ENCODE measurements at places on chromosomes 7 and 10. TPM values are rescaled to one million over a fixed set of nuclear protein-coding genes. Genes with fewer than 3 reads are reported as not detected.
A peak's percentile ranks its signal among the peaks of the same experiment; 100 is the strongest.

Gene CCL26
- total RNA-seq, result not detected

Gene VWDE
- 3.2 TPM for total RNA-seq

Gene COL28A1
- total RNA-seq, result not detected

Gene GPR141
- total RNA-seq, result not detected

Gene GPR85
- not detected for total RNA-seq

Gene C7orf33
- not detected for total RNA-seq

Gene CLDN12
- 2.6 TPM for total RNA-seq

Gene JAKMIP3
- total RNA-seq, result 0.08 TPM

Gene PUS7
- total RNA-seq, result 12.9 TPM

Gene SORCS3
- not detected for total RNA-seq

Gene BEND7
- not detected for total RNA-seq

- H3K36me3 ChIP-seq, result peaks cover 53% of the 10 kb centered on the region
- H3K27ac ChIP-seq, result no peak overlapping the region
- H3K27me3 ChIP-seq, result no peaks in the 10 kb centered on the region
- peaks cover 34% of the 10 kb centered on the region for H3K4me1 ChIP-seq
- H3K4me3 ChIP-seq, result no peak overlapping the region
Observed at GRCh38 chr7:26182706-26183105, 17.8 kb downstream of the HNRNPA2B1 start.

DNA sequence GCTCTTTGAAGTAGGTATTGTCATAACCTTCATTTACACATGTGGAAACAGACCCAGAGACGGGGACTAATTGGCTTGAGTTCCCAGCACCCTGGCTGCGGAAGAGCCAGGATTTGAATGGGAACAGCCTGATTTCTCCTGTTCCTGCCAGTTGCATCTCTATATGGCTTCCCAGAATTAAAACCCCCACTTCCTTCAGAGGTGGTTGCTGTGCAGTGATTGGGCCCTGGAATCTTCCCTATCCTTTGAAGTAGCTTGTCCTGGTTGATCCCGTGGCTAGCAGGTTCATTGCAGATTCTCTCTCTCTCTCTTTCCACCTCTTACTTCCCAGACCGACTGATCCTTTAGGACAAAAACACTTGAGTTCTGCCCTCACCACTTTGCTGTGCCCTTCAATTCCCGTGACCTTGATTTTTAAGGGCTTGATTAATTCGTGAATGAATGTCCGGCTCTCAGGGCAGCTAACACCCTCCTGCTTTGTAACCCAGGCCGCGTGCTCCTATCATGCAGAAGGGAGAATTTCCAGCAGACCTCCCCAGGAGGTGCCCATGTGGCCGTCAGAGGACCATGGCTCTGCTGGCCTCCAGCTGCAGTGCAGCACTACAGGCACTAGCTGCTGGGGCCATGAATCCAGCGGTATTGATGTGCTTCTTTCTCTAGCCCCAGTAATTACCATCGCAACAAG, 120.6 kb upstream of the AGK start:
- H3K27ac ChIP-seq, result no peak overlapping the region
- H3K27me3 ChIP-seq, result peaks cover 23% of the 10 kb centered on the region
- no peak for DNase-seq
- H3K4me1 ChIP-seq, result no peaks in the 10 kb centered on the region
- H3K4me3 ChIP-seq, result no peak overlapping the region

- H3K4me1 ChIP-seq, result no peaks in the 10 kb centered on the region
- H3K4me3 ChIP-seq, result no peak overlapping the region
- DNase-seq, result no peak
Observed at GRCh38 chr7:68862736-68863135, 735.5 kb upstream of the AUTS2 start.

DNA sequence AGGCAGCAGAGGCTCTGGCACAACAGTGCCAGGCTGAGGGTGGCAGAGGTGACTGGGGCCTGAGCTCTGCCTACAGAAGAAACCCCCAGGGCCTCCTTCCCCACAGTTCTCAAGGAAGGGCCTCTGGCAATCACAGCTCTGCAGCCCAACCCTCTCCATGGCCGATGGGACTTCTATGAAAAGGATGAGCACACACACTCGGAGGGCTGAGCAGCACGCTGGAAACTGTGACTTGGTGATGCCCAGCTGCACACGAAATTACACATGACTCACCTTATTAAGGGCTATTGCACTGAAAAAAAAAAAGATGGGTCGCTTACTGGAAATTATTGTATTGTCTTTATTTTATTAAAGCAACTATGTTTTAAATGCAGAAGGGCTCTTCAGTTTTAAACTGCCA, 42.9 kb upstream of the LRRC18 start:
- H3K36me3 ChIP-seq, result no peaks in the 10 kb centered on the region
- H3K4me3 ChIP-seq, result no peak overlapping the region
- no peak for DNase-seq
- H3K27me3 ChIP-seq, result no peaks in the 10 kb centered on the region
- no peaks in the 10 kb centered on the region for H3K4me1 ChIP-seq

DNA sequence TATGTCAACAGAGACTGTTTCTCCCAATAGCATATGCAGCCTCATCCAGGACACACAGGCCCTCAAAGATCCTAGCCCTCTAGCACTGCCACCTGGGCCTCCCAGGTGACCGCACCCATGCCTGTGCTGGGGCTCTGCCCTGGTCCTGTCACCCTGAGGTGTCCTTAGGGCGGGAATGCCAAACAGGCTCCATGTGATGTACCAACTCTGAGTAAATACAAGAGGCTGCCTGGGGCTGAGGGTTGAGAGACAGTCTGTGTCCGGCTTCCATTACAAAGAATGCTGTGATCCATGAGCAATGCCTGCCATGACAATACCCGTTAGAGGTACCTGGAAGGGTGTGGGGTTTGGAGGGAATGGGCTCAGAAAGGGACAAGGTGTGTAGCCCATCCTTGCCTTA, 83.0 kb upstream of the KAT6B start:
- no peak for DNase-seq
- no peak overlapping the region for H3K27ac ChIP-seq
- H3K4me3 ChIP-seq, result no peak overlapping the region
- peaks cover 24% of the 10 kb centered on the region for H3K4me1 ChIP-seq
- no peaks in the 10 kb centered on the region for H3K36me3 ChIP-seq

DNA sequence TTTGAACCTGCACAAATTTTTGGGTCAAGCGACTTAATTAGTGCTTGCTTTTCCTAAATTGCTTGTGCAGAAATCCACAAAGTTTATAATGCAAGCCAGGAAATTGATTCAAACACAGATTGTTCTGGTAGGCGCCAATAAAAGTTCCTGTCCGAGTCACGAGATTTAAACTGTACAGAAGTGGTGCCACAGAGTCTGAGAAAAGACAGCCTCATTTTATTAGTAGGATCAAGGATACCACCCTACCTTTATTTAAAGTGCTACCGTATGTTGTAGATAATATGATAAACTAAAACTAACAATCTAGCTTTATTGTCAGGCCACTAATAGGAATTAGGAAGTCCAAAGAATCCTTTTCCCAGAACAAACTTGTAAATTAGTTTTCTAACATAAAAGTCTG, 696.7 kb downstream of the TNS3 start:
- DNase-seq, result no peak
- H3K27me3 ChIP-seq, result no peaks in the 10 kb centered on the region
- no peak overlapping the region for H3K27ac ChIP-seq

DNA sequence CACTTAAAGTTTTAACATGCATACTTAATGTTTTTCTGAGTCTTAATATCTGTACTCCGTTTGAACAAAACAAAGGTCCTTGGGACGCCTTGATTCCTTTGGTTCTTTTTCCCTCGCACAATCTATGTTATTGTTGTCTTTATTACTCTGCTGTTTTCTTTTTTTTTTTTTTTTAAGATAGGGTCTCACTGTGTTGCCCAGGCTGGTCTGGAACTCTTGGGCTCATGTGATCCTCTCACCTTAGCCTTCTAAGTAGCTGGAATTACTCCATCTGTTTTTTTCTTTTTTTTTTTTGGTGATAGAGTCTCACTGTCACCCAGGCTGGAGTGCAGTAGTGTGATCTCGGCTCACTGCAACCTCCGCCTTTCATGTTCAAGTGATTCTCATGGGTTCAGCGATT, 13.2 kb downstream of the MLLT10 start:
- no peaks in the 10 kb centered on the region for H3K27me3 ChIP-seq
- no peak overlapping the region for H3K27ac ChIP-seq
- no peak for DNase-seq
- no peaks in the 10 kb centered on the region for H3K4me1 ChIP-seq

GRCh38 chr10:106474876-106475275, 689.6 kb downstream of the SORCS1 start:
- no peak overlapping the region for H3K27ac ChIP-seq
- H3K4me3 ChIP-seq, result no peak overlapping the region
- no peaks in the 10 kb centered on the region for H3K4me1 ChIP-seq

- no peak overlapping the region for H3K4me3 ChIP-seq
- no peak overlapping the region for H3K27ac ChIP-seq
- DNase-seq, result peak; percentile 1
- H3K27me3 ChIP-seq, result no peaks in the 10 kb centered on the region
- H3K4me1 ChIP-seq, result no peaks in the 10 kb centered on the region
Observed at GRCh38 chr10:131577178-131577555, 265.6 kb upstream of the TCERG1L start.

DNA sequence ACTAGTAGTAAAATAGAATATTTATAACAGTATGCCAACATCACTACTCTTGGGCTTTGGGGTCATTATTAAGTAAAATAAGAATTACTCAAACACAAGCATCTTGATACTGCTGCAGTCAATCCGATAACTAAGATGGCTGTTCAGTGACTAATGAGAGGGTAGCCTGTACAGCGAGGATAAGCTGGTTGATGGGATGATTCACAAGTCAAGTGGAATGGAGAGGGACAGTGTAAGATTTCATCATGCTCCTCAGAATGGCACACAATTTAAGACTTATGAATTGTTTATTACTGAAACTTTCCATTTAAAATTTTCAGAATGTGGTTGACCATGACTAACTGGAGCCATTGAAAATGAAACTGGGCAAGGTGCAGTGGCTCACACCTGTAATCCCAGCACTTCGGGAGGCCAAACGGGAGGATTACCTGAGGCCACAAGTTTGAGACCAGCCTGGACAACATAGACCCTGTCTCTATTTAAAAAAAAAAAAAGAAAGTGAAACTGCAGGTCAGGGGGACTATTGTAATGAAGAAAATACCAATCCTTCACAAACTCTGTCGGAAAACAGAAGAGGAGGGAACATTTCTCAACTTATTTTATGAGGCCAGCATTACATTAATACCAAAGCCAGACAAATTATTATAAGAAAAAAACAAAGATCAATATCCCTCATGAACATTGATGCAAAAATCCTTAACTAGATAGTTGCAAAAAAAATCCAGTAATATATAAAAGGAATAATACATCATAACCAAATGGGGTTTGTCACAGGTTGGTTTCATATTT, 11.2 kb downstream of the AVL9 start:
- DNase-seq, result peak; percentile 24
- H3K36me3 ChIP-seq, result peaks cover 31% of the 10 kb centered on the region
- peaks cover 25% of the 10 kb centered on the region for H3K4me1 ChIP-seq
- peak overlapping the region; percentile 40 for H3K27ac ChIP-seq

- no peaks in the 10 kb centered on the region for H3K36me3 ChIP-seq
- peak overlapping the region; percentile 88 for H3K4me3 ChIP-seq
- DNase-seq, result peak; percentile 59
- peaks cover under 1% of the 10 kb centered on the region for H3K27me3 ChIP-seq
- peaks cover 25% of the 10 kb centered on the region for H3K4me1 ChIP-seq
Observed at GRCh38 chr10:124917428-124918190, 24.3 kb upstream of the ZRANB1 start.

DNA sequence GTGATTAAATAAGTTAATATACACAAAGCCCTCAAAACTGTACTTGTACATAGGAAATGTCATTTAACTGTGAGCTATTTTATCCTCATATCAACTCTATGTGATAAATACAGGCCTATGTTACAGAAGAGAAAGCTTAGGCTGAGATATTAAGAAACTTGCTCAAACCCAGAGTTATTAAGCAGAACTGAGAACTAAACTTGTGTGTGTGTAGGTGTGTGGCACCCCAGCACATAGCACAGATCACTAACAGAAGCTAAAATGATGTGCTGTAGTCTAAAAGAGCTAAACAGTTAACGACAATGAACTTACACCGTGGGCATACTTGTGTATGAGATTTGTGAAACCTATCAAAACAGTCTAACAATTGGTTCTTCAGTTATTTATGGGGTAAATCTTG, 34.5 kb downstream of the MTPN start:
- H3K36me3 ChIP-seq, result peaks cover 24% of the 10 kb centered on the region
- no peak overlapping the region for H3K27ac ChIP-seq
- H3K4me3 ChIP-seq, result no peak overlapping the region
- DNase-seq, result no peak

- H3K27ac ChIP-seq, result peak overlapping the region; percentile 84
- peak overlapping the region; percentile 15 for H3K4me3 ChIP-seq
- DNase-seq, result peak; percentile 38
- peaks cover 8% of the 10 kb centered on the region for H3K27me3 ChIP-seq
Observed at GRCh38 chr10:44913350-44914081, 2.4 kb downstream of the TMEM72 start.

GRCh38 chr10:129968020-129968852, 4.2 kb upstream of the EBF3 start:
- peaks cover 53% of the 10 kb centered on the region for H3K27me3 ChIP-seq
- no peak overlapping the region for H3K4me3 ChIP-seq
- H3K4me1 ChIP-seq, result peaks cover 11% of the 10 kb centered on the region
- H3K27ac ChIP-seq, result no peak overlapping the region
- DNase-seq, result no peak

DNA sequence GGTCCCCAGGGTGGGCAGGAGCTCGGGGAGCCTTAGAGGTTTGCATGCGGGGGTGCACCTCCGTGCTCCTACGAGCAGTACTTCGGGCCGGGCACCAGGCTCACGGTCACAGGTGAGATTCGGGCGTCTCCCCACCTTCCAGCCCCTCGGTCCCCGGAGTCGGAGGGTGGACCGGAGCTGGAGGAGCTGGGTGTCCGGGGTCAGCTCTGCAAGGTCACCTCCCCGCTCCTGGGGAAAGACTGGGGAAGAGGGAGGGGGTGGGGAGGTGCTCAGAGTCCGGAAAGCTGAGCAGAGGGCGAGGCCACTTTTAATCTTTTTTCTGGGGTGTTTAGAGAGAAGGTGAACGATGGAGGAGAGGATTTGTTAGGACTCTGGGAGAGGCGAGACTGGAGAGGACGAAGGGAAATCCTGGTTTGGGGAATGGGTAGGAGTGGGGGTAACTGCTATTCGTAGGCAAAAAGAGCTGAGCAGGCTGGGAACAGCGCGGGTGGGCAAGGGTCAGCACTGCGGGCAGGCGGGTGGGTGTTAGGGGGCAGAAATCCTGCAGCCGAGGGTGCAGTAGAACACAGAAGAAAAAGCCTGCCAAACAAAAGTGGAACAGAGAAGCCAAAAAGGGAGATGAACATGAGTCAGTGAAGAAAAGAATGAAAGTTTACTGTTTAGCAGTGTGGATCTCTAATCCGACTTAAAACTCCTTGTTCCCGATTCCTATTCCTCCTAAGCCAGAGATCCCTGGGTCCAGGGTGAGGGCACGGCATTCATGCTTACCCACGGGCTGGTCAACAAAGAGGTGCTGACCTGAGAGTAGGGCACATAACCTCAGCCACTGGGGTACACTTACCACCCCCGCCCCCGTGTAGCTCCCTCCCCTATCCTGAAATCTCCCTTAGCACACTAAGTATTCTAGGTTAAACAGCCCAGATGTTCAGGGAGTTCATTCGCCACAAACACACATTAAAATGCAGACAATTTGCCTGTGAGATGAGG, 26.9 kb downstream of the PRSS2 start:
- peaks cover 86% of the 10 kb centered on the region for H3K36me3 ChIP-seq
- H3K27ac ChIP-seq, result peak overlapping the region; percentile 99
- H3K4me3 ChIP-seq, result peak overlapping the region; percentile 90
- peak; percentile 46 for DNase-seq

Data from activated CD8-positive, alpha-beta T cell treated with anti-CD3 and anti-CD28 coated beads, Interleukin-2, amount 10 ng/mL, durations not matched to agents 7 days and 5 days (primary cell).